ENCODE measurements at places on chromosomes 4 and X.

GRCh38 chr4:36477861-36478260, 196.4 kb downstream of the DTHD1 start:
- DNase-seq = no peak

DNA sequence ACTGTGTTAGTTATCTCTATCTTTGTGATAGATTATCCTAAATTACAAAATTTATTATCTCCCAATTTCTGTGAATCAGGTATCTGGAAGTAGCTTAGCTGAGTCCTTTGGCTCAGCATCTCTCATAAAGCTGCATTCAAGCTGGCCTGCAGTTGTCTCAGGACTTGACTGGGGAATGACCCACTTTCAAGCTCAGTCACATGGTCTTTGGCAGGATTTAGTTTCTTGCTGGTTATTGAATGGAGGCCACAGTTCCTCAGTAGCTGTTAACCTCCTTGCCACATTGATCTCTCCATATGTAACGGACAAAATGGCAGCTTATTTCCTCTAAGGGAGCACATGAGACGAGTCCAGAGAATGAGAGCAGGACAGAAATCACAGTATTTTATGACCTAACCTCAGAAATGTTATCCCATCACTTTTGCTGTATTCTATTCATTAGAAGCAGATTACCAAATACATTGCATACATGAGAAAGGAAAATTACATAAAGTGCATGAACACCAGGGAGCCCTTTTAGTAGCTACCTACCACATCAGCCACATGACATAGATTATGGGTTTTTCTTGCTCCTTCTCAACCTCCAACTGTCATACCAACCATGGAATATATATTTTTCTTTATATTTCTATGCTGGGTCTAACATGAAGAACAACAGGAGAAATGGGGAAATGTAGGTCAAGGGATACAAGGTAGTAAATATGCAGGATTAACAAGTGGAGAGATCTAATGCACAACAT, 730.1 kb downstream of the CCSER1 start:
- no peak for DNase-seq

- no peak for DNase-seq
These were observed 516.1 kb upstream of the ZFP42 start for GRCh38 chr4:187479511-187479910.

- no peak for DNase-seq
These were observed 88.1 kb upstream of the MAB21L2 start for GRCh38 chr4:150493851-150494250.

- no peak for DNase-seq
These were observed 220.5 kb upstream of the RPS6KA3 start for GRCh38 chrX:20487227-20487626.

DNA sequence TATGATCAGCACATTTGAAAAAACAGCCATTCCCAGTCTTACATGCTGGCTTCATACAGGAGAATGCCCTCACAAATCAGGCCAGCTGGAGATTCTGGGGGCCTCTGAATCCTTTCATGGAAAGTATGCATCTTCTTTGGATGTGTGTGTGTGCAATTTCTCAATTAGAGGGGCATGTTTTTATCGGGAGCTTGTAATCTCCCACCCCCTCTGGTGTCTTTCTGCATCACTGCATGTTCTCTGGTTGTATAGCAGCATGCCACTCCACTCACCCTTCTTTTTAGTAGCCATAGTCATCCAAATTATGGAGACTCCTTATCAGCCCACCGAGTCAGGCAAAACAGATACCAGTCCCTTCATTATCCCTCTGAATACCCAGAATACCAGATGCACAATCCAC, 282.2 kb upstream of the SLIT2 start:
- DNase-seq = no peak

DNA sequence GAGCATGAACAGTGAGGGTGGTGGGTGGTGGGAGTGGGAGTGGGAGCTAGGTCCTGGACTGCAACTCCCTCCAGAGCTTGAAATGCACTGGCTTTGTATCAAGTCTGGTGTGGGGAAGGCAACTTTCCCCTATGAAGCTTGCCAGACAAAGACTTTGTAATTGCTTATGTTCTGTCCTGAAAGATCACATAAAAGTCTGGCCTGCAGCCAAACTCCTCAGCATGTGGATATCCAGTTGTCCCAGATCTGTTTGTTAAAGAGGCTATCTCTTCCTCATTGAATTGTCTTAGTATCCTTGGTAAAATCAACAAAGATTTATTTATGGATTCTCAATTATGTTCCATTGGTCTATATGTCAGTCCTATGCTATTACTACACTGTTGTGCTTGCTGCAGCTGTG, 607.9 kb downstream of the GLUD2 start:
- no peak for DNase-seq

DNA sequence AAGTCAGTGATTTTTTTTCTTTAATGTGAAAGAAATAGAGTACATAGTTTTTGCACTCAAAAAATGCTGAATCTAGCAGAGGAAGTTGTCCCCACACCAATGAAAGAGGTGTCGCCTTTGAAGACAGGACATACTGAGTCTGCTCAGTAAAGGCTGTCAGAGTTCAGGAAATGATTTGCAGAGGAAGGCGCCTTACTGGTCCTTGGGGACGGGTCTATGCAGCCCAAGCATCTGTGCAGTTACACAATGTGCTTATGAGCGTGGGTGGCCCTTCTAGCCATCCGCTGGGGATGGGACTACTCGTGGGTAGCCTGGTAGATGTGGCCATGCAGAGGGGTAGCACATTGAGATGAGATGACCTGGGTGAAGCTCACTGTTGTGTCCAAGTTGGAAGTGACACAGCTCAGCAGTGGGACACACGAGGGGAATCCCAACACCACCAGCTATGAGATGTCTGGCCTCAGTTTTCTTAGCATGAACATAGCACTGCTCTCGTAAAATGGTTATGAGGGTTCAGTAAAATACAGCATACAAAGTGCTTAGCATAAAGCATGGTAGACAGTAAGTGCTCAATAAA, 116.5 kb upstream of the RBPJ start:
- no peak for DNase-seq

GRCh38 chr4:184649026-184649970, at the start of the genes CASP3 and PRIMPOL:
Gene CASP3, minus strand, starts transcription at chr4:184649447. Its CDS starts 10,994 bp downstream, at chr4:184638453.
Gene PRIMPOL, plus strand, starts transcription at chr4:184649738. Its CDS starts 7,403 bp downstream, at chr4:184657141.
- DNase-seq = peak; percentile 80

DNA sequence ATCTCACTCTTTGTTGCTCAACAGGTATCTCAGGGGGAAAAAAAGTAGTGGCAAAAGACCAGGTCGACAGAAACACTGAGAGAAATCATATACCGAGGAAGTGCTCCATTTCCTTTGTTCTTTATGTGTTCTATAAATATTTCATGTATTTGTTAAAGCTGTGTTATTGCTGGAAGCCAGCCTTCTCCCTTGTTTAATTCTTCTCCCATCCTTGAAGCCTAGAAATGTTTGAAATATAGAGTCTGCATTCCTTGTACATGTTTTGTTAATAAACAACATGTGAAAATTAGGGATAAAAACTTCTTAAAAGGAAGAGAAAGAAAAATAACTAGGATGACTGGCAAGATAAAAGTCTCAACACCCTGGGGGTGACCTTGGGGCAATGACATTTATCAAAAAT, 186.2 kb downstream of the ANKRD50 start:
- DNase-seq = no peak

DNA sequence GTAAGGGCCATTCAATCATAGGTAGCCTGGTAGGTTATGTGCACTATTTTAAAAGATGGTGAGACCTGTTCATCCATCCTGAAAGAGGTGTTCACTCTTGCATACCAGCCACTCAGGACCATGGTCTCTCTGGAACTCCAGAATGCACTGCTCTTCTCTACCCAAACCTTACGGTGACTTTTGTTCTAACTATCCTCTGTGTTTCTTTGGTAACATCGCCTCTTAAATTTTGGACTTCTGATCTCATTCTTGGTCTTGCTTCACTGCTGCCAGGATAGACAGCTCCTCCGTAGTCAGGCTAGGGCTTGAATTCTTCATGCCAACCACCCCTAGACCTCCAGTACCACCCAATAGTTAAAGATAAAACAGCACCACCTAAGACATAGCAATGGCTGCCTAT, 346.3 kb upstream of the GALNT7 start:
- DNase-seq = no peak

Data from astrocyte of the cerebellum (primary cell).